BE2C (cell line): ENCODE measurements at places on chromosomes 11 and 22.

- DNase-seq: no peak
These were observed 10.8 kb upstream of the WEE1 start for GRCh38 chr11:9562716-9563115.

- DNase-seq: no peak
These were observed 831.2 kb downstream of the METTL15 start for GRCh38 chr11:28939381-28939780.

DNA sequence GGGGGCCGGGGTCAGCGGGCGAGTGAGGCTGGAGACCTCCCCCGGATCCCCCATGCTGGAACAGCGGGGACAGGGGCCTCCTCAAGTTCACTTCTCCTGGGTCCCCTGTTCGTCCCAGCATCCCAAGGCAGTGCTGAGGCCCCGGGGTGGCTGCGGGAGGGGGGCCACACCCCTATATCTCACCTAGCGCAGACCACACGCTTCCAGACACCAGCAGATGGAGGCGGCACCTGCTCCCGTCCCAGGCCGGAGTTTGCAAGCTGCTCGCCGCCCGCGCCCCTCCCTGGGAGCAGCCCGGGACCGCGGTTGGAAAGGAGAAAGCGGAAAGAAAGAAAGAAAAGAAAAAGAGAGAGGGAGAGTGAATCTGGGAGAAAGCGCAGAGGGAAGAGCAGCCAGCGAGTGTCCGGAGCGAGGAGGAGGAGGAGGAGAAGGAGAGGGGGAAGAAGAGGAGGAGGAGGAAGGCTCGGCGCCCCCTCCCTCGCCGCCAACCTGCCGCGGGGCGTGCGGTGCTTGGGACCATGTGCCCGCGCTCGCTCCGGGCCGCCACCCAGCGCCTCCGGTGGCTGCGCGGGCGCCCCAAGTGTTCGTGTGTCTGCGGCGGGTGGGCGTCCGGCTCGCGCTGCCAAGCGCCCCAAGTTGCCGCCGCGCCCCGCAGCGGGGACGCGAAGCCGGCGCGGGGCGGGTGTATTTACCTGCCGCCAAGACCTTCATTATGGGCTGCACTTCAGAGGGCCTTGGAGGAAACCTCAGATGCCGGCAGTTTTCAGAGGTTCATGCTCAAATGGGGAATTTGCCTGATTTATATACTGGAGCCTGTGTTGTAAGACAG is at the start of gene LIF:
Gene LIF (minus strand): TSS at position 775 of the 829 bp plus-strand sequence. CDS start 64 bp downstream, at position 711.
- no peak for DNase-seq

DNA sequence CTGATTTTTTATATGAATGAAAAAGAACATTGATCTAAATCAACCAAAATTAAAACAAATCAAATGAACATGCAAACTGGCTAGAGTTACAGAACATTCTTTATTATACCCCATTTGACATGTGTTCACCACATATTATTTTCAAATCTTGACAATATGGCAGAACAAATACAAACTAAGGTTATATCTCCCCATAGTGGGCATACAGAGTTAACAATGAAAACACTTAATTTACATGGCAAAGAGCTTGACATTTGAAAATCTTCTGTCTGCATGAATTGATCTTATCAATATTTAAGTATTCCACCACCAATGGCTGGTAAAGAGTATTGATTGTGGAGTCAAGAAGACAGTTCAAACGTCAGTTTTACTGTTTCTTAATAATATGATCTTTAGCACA is 197.9 kb upstream of the ANO3 start:
- no peak for DNase-seq

- no peak for DNase-seq
These were observed 510.3 kb downstream of the BRD1 start for GRCh38 chr22:49317369-49317768.

DNA sequence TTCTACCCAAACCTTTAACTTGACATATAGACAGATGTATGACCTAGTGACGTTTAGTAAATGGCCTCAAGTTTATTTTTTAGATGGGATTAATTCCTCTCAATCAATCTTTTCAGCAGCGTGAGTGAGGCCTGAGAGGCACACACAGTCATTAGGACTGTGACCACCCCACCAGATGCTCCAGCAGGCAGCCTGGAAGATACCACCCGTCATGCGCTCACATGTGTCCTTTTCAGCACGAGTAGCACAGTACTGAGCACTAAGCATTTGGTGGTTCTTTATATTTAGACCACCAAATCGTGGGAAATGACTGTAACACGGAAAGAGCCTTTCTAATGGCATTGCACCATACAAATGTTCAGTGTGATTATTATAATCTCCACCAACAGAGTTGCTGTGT is 354.6 kb upstream of the DDI1 start:
- DNase-seq: peak; percentile 24

DNA sequence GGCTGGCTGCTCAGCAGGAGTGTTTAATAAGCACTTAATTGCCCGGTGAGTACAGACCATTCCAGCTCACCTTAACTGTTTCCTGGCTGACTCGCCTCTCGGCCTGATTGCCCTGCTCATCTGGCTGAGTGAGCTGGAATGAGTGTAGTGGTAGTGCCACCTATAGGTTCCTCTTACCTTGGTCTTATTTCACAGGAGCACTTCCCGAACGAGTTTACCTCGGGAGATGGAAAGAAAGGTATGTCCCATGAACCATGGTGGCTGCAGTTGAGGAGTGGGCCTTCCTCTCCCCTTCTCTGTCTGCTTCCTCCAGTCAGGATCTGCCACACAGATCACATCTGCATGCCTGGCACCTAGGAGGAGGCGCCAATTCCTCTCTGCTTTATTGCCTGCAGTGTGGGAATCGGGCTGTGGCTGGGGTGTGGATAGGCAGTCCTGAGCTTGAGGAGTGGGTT is 26.7 kb downstream of the UPB1 start:
- DNase-seq: peak; percentile 68

GRCh38 chr22:37507731-37508130 is 11.5 kb downstream of the CARD10 start:
- no peak for DNase-seq

GRCh38 chr11:94954753-94955152 is 18.6 kb downstream of the CWC15 start:
- no peak for DNase-seq

DNA sequence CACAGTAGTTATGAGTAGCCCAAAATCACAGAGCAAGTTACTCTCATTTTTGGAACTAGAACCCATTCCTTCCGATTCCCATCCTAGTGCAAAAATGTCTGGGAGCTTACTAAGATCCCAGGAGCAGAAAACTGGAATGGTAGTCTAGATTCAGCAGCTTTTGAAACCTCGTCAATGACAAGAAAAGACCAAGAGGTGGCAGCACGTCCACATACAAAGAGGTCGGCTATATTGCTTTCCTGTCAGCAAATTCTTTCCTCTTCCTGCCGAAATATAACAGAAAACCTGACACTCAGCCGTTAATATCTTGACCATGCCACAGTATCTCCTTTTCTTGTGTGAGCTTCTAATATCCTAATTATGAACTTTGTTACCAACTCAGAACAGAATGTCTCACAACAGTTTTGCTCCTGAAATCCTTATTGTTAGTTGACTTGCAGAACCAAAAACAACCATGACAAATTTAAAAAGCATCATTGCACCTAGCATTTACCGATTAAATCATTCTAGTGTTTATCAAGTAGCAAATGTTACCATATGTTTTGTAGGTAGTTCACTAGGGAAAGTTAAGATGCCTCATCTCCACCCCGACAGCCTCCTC is 92.8 kb upstream of the OR9G4 start:
- peak; percentile 34 for DNase-seq

GRCh38 chr11:76705826-76706225 is 35.3 kb upstream of the LRRC32 start:
- no peak for DNase-seq

GRCh38 chr22:35883031-35883620 is 145.5 kb downstream of the RBFOX2 start:
- DNase-seq: no peak

- DNase-seq: no peak
These were observed 43.8 kb downstream of the SNX19 start for GRCh38 chr11:130872513-130872912.

GRCh38 chr11:45294499-45294898 is 8.4 kb upstream of the SYT13 start:
- DNase-seq: no peak

DNA sequence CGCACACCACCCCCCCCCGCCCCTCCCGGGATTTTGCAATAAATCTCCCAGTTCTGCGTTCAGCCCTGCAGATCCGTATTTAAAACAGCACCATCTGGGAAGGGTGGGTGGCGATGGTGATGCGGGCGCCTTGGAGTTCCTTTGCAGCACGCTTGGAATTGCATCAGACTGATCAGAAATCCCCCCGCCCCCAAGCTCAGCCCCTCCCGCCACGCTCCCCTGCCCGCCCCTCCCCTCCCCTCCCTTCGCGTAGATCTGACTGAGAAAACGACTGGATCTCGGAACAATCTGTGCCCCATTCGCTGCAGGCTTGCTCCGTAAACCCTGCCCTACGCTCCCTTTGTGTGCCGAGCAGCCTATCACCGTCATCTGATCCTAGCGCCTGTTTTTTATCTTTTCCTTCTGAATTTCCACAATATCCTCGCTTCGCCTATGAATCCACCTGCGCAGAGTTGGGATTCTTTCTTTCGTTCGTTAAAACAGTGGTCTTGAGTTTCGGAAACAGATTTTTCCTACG is 18.1 kb upstream of the BDNF start:
- DNase-seq: peak; percentile 30

DNA sequence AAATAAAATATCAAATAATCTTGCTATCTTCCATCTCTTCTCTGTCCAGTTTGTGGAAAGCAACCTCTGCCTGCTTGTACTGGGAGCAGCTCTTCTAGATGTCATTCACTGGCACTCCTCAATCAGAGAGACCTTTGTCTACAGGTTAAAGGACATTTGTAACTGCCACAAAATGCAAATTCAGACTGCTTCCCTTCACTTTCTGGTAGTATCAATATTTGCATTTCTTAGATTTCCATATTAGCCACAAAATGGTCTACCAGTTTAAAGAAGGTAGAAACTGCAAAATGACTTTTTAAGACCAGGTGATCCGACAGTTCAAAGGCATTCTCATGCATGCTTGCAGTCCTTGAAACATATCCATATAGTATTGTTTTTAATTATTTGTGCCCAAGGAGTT is 51.7 kb upstream of the RCN1 start:
- DNase-seq: no peak

DNA sequence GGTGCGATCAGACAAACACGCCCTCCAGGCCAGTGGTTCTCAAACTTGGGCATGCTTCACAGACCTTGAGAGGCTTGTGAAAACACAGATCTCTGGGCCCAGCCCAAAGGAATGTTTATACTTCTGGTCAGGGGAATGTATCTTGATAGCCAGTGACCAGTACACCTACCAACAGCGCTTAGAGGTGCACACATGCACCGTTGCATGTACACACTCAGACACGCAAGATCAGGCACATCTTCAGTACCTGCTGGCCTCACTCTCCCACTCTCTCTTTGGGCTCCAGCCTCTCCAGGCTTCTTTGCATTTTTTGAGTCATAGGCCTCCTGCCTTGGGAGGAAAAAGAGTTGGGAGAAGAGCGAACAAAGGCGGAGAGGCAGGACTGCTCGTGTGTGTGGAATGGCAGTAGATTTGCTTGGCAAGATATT is 11.7 kb upstream of the FXYD6 start:
- DNase-seq: no peak

GRCh38 chr22:33090836-33091235 is 32.7 kb upstream of the SYN3 start:
- no peak for DNase-seq

DNA sequence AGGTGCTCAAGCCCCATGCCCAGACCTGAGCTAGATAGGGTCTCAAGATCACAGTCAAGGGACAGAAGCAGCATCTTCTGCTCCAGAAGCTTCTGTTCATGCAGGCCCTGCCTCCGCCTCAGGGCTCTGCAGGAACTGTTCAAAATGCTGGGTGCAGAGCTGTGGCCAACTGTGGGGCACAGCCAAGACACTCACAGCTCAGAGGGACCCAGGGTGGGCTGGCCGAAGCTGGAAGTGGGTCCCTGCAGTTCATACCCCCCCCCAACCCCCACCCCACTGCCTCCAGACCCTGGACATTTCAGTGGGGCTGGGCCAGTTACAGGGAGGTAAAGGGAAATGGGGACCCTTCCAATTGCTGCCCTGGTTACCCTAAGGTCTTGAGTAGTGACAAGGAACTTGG is 129.0 kb downstream of the CRYBB2 start:
- DNase-seq: no peak

DNA sequence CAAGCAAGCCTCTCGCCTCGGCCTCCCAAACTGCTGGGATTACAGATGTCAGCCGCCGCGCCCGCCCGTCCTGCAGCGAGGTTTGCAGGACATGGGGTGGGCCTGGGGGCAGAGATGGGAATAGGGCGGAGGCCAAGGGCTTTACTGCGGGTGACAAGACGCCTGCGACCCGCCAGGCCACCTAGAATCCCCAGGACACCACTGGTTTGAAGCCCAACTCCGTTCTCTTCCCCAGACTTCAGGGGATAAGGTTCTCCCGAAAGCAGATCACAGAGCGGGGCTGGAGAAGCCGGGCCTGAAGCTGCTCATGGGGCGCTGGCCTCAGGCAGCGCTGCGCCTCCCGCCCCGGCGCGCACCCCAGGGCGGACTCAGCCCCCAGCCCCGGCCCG is 354 bp downstream of the POLR2L start:
- DNase-seq: no peak

- DNase-seq: no peak
These were observed 17.6 kb downstream of the GDPD5 start for GRCh38 chr11:75508051-75508561.
